Kidney (tissue), 22 donors: ENCODE measurements at places on chromosomes 5 and 9. TPM values are rescaled to one million over a fixed set of nuclear protein-coding genes. Genes with fewer than 3 reads are reported as not detected.

The TAF1L gene
- total RNA-seq, result not detected

The WDR41 gene
- 45.2 TPM for total RNA-seq

The COL5A1 gene
- 23.8 TPM for total RNA-seq

- H3K27me3 ChIP-seq, result no peaks in the 10 kb centered on the region
- H3K36me3 ChIP-seq, result no peaks in the 10 kb centered on the region
- H3K27ac ChIP-seq, result no peak overlapping the region
- peaks cover 5% of the 10 kb centered on the region for H3K4me1 ChIP-seq
- H3K4me3 ChIP-seq, result no peak overlapping the region
- DNase-seq, result no peak
Measured at GRCh38 chr5:179167871-179168451, 107.8 kb downstream of the ZNF354C start.

DNA sequence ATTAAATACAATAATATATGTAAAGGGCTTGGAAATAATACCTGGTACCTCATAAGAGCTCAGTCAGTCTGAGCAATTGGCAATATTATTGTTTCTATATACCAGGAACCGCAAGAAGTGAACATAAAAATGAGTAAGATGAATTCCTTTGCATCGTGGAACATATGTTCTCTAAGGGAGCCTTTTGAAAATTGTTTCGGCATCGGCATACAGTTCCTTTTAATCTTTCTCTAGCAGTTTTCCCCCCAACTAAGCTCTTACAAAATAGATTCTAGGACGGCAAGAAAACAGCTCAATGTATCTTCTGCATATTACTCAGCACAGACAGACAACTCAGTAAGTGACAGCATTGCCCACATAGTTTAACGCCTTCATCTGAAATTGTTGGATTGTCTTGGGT lies 426.6 kb upstream of the WWC1 start:
- no peak for DNase-seq
- H3K27me3 ChIP-seq, result no peaks in the 10 kb centered on the region
- no peak overlapping the region for H3K27ac ChIP-seq
- no peaks in the 10 kb centered on the region for H3K4me1 ChIP-seq
- H3K36me3 ChIP-seq, result no peaks in the 10 kb centered on the region
- no peak overlapping the region for H3K4me3 ChIP-seq

- peaks cover 4% of the 10 kb centered on the region for H3K4me1 ChIP-seq
- H3K27ac ChIP-seq, result no peak overlapping the region
- H3K4me3 ChIP-seq, result no peak overlapping the region
- no peak for DNase-seq
- H3K36me3 ChIP-seq, result no peaks in the 10 kb centered on the region
Measured at GRCh38 chr5:157920828-157921170, 61.9 kb upstream of the CLINT1 start.
